ENCODE measurements at places on chromosomes 5 and 9. TPM values are rescaled to one million over a fixed set of nuclear protein-coding genes. Genes with fewer than 3 reads are reported as not detected.

DNA sequence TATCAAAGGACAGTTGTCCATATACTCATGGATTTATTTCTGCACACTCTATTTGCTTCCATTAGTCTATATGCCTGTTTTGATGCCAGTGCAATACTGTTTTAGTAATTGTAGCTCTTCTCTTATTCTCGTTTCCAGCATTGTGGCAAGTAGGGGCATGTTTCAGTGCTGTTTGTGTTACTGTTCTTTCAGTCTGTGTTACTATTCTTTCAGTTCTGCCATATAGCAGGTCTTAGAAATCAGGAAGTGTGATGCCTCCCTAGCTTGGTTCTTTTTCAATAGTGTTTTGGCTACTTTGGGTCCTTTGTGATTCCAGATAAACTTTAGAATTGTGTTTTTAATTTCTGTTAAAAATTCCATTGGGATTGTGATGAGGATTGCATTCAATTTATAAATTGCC lies 180.5 kb upstream of the PTPRD start:
- DNase-seq, result no peak

The CDKN2A gene
- 8.4 TPM for total RNA-seq

- DNase-seq, result no peak
Measured at GRCh38 chr5:23820765-23821471, 313.5 kb downstream of the PRDM9 start.

DNA sequence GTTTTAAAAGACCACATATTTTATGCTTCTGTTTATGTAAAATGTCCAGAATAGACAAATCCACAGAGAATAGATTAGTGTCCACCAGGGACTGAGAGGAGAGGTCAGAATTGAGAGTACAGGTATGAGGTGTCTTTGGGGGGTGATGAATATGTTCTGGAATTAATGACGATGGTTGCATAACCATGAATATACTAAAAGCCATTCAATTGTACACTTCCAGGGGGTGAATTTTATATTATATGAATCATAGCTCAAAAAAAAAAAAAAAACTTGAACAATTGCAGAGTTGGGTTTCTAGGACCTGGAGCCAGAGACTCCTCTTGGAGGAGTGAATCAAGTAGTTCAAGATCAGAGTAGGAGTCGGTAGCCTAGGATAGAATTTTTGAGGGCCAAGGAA lies 57.8 kb upstream of the RUSC2 start:
- no peak for DNase-seq

GRCh38 chr5:119344231-119344630 lies 11.6 kb upstream of the TNFAIP8 start:
- DNase-seq, result no peak

DNA sequence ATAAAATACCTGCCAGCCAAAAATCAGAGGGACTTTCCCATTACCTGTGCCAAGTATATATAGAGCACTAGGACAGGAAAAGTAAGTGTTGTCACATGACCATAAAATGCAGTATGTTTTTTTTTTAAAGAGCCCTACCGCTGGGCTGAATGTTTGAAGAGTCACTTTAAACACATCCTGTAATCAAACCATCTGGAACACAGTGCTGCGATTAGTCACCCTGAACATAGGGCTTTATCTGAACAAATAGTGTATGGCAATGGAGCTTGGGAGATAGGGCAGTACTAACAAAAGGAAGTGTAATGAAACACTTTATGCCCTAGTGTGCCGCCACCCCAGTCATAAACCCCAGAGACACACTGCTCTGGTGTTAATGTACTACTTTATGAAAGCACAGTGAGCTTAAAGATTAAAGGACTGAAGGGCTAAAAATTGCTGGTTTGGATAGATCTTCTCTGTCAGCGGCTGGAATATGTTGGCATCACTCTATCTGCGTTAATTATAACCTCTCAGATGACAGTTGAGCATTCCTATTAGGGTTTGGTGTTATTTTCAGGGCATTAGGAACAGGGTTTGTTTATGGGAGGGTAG lies 90.4 kb downstream of the ZNF608 start:
- DNase-seq, result no peak

DNA sequence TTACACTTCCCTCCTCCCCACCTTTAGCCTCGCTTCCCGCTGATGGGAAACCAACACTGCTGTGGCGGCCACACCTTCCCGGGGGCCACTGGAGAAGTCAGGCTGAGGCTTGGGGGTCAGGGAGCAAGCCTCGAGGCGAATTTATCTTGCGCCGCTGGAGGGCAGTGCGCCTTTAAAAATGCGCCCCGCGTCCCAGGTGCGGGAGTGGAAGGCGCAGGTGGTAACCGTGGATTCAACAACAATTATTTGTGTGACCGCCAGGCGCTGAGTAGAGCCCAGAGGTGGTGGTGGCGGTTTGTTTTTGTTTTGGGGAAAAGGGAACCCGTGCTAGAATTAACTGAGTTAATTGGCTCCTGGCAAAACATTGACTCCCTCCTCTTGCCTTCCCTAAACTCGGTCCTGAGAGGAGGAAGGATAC lies 1.1 kb downstream of the CFAP77 start:
- peak; percentile 60 for DNase-seq

DNA sequence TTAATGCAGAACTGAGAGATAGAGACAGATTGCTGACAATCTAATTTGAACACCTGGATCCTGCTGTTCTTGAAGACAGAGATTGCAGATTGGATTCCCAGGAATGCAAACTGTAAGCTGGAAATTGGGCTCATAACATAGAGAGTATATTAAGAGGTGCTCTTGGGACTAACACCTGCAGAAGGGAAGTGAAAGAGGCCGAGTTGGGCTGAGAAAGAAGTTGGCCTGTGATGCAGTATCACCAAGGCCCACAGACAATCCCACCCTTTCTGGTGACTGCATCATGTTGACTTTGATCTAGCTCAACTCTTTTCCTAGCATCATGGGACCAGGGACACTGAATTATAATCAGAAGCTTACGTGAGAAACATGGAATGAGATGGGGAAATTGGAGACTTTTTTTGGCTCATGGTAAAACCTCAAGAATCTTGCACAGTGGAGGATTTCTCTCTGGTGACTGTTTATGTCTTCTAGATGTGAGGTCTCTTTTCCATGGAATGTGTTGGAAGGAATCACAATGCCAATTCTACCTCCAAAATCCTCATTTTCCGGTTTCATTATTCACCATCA lies 36.5 kb upstream of the NUDT12 start:
- DNase-seq, result no peak

The CDH9 gene
- not detected for total RNA-seq

The CCIN gene
- 0.18 TPM for total RNA-seq

DNA sequence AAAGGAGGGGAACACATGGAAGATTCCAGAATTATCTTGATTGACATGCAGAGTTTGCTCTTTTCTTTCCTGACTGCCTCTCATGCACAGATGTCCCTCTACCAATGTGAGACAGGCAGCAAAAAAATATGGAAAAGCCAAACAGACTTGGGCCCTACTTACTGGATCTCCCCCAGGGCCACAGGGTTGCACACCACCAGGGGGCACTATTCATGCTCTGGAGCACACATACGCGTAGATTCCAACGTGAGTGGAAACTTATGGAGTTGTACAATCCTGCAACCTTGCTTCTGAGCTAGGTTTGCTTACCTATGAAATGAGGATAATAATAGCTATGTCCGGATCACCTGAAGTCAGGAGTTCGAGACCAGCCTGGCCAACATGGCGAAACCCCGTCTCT lies 319.5 kb downstream of the ARHGEF28 start:
- no peak for DNase-seq

The PGM5 gene
- total RNA-seq, result 26.3 TPM

GRCh38 chr5:1029282-1029944 lies 20.8 kb downstream of the NKD2 start:
- DNase-seq, result no peak

GRCh38 chr5:154312000-154312399 lies 121.5 kb downstream of the GALNT10 start:
- DNase-seq, result no peak

The FOXD4L6 gene
- total RNA-seq, result not detected

All from lower lobe of right lung (tissue), 2 donors.